NCI-H187 (cell line): ENCODE measurements at places on chromosomes 3 and 15.

DNA sequence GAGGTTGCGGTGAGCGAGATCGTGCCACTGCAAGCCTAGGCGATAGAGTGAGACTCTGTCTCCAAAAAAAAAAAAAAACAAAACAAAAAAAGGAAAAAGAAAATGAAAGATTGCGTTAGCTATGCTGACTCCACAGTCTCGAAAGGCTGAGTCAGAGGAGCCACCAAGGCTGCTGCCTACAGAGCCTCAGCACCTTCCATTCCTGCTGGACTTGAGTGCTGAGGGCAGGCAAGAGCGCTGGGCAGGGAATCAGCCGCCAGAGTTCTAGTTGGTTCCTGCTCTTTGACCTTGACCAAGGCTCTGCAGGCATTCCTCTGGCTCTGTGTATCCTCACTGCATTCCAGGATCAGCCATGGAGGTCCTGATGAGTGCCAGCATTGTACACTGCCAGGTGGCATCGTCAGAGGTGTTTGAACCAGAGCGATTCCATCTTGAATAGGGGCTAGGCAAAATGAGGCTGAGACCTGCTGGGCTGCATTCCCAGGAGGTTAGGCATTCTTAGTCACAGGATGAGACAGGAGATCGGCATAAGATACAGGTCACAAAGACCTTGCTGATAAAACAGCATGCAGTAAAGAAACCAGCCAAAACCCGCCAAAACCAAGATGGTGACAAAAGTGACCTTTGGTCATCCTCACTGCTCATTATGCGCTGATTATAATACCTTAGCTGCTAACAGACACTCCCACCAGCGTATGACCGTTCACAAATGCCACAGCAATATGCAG is 5.9 kb downstream of the MESP2 start:
- no peak for DNase-seq

- peak; percentile 15 for DNase-seq
Measured at GRCh38 chr3:47989981-47990440, 26.2 kb downstream of the MAP4 start.

DNA sequence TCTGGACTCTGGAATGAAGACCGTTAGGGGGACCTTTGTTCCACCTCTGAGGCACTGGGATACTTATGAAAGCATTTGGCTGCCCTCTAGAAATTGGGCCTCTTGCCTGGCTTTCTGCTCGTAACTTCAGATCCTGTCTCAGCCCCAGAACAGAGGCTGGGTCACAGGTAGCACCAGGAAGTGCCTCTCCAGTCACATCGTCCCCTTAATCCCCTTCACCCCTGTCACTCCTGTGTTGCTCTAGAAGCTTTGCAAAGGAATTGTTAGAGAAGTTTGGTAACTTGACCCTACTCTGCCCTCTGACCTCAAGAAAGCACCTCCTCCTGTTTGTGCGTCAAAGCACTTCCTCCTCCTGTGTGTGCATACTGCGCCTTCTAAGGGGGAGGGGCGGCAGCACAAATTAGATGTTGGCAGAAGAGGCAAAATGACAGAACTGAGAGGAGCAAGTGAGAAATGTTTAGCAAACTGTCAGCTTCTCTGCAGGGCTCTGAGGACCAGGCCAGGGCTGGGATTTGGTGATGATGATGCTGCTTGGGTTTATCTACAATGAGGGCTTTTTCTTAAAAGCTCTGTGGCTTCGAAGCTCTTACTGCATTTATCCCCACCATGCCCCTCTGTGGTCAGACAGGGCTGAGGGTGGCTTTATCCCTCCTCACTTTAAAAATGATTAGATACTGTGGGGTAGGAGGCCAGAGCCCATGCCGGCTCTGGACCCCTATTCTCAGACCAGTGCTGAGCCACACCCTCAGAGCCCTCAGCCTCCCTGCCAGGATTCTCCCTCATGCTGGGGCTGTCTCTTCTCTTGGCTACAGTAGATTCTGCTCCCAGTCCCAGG is 76.2 kb downstream of the LARS2 start:
- no peak for DNase-seq

DNA sequence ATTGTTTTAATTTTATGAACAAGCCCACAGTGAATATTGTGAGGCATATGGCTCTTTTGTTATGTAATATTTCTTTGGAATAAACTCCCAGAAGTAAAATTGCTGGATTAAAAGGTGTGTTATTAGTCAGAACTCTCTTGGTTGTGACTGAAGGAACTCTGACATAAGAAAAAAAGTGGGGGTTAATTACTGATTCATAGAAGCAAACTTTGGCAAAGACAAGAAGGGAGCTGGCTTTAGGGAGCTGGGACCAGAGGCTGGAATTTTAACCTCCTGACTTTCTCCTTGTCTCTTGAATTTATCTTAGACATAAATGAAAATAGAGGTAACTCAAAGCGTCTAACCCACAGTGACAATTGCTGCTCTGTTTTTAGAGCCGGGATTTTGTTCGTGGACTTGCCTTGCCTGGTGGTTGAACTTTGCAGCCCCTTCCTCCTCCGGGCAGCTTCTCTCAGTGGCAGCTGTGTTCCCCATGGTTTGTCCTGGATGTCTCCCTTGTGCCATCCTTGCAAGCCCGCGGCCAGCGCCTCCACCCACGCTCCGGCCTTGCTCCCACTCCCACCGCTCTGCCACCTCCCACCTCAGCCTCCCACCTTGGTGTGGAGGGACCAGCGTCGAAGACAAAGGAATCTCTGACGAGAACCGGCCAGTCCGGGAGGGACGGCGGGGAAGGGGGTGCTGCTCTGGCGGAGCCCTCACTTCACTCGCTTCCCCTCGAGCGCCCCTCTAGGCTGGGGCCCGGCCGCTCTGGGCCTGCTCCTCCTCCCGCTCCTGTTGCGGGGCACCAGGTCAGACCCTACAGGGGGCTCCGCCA is 28.0 kb downstream of the ARHGAP31 start:
- no peak for DNase-seq

DNA sequence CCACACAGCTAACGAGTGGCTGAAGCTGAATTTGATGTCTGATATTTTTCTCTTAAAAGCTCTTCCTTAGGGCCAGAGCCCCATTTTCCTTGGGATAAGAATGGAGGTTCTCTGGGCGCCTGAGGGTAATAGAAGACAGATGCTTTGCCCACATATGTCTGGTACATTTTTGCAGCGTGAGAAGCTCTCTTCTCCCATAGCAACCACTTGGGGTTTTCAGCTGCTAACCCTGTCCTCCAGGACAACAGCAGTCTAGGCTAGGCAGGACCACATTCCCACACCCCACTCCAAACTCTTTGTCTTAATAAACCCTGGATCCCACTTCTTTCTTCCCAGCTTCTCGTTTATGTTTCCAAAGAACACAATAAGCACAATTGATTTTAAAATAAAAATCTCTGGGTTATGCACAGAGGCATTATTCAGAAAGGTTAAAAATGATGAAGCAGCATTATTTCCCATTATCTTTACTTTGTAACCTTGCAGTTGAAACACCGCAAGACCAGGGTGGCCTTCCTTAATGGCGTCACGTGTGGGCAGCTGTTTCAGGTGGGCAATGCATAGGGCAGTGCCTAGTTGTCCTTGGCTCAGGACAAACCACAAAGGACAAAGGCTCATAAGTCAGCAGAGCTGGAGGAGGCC is 56.5 kb upstream of the NTRK3 start:
- no peak for DNase-seq
